ENCODE measurements at places on chromosomes 7 and 10.

- no peaks in the 10 kb centered on the region for H3K27me3 ChIP-seq
- no peak overlapping the region for H3K27ac ChIP-seq
- DNase-seq: no peak
- peaks cover 2% of the 10 kb centered on the region for H3K36me3 ChIP-seq
- H3K4me1 ChIP-seq: no peaks in the 10 kb centered on the region
Measured at GRCh38 chr10:45440511-45441062, 66.6 kb downstream of the ALOX5 start.

GRCh38 chr7:122528879-122529481 lies 169.9 kb downstream of the RNF133 start:
- no peak overlapping the region for H3K4me3 ChIP-seq
- H3K4me1 ChIP-seq: no peaks in the 10 kb centered on the region
- H3K27me3 ChIP-seq: no peaks in the 10 kb centered on the region
- H3K36me3 ChIP-seq: no peaks in the 10 kb centered on the region

GRCh38 chr7:143257501-143257900 lies 5.7 kb upstream of the GSTK1 start:
- no peak overlapping the region for H3K27ac ChIP-seq
- no peaks in the 10 kb centered on the region for H3K27me3 ChIP-seq
- H3K36me3 ChIP-seq: peaks cover under 1% of the 10 kb centered on the region
- no peak for DNase-seq
- no peak overlapping the region for H3K4me3 ChIP-seq

DNA sequence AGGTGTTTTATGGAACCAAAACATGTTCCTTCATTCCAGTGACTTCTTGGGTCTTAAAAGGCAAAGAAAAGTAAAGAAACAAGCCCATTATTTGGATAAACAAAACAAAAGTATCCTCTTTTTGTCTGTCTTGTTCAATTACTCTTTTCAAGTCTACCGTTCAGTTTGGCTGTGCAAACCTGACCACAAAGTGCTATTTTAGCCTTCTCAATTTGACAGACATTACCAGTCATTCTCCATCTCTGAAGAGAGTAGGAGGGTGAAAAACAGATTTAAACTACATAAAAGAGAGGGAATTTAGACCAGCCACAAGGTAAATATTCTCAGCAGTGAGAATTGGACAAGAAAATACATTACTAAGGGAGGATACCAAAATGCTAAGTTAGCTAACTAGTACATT lies 145.2 kb downstream of the GRM3 start:
- DNase-seq: no peak
- H3K27me3 ChIP-seq: no peaks in the 10 kb centered on the region
- no peak overlapping the region for H3K4me3 ChIP-seq
- no peaks in the 10 kb centered on the region for H3K4me1 ChIP-seq
- H3K36me3 ChIP-seq: no peaks in the 10 kb centered on the region
- no peak overlapping the region for H3K27ac ChIP-seq

DNA sequence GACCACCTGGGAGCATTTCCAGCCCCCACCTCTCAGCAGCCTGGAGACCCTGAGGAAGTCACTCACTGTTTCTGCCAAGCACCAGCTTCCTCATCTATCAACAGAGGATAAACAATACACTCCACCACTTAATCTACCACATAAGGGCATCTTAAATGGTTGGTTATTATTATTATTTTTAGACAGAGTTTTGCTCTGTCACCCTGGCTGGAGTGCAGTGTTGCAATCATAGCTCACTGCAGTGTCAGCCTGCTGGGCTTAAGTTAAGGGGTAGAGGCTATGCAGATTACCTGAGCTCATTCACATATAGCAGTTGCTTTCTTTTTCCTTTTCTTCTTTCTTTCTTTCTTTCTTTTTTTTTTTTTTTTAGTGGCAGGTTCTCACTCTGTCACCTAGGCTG lies 59.5 kb upstream of the ELN start:
- no peak overlapping the region for H3K4me3 ChIP-seq
- peaks cover under 1% of the 10 kb centered on the region for H3K36me3 ChIP-seq
- no peak for DNase-seq
- no peaks in the 10 kb centered on the region for H3K4me1 ChIP-seq

DNA sequence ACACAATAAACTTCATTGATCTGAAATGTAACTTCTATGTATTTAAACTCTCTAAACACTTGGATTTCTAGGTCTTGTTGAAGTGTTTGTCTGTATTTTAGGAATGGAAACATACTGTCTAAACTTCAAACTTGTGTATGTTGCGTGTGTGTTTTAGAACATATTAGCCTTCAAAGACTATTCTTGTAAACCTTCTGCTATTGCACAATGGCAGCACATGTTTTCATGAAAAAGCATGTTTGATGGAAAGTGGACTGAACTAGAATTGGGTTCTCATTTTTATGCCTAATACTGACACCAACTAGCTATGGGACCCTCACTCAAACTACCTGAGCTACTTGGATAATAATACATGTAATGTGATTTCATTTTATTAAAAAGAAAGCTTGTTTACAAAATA lies 592.6 kb downstream of the IPMK start:
- H3K27ac ChIP-seq: no peak overlapping the region
- H3K27me3 ChIP-seq: no peaks in the 10 kb centered on the region
- DNase-seq: no peak
- no peak overlapping the region for H3K4me3 ChIP-seq
- no peaks in the 10 kb centered on the region for H3K4me1 ChIP-seq
- H3K36me3 ChIP-seq: no peaks in the 10 kb centered on the region

DNA sequence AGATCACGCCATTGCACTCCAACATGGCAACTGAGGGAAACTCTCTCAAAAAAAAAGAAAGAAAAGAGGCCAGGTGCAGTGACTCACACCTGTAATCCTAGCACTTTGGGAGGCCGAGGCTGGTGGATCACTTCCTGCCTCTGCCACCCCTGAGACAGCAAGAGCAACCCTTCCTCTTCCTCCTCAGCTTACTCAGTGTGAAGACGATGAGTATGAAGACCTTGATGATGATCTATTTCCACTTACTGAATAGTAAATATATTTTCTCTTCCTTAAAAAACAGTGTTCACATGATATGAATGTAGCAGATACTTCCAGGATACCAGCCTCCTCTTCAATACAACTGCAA lies 2.1 kb upstream of the ZKSCAN1 start:
- no peaks in the 10 kb centered on the region for H3K27me3 ChIP-seq
- peaks cover 24% of the 10 kb centered on the region for H3K4me1 ChIP-seq
- no peak overlapping the region for H3K27ac ChIP-seq
- DNase-seq: no peak
- peaks cover 3% of the 10 kb centered on the region for H3K36me3 ChIP-seq

DNA sequence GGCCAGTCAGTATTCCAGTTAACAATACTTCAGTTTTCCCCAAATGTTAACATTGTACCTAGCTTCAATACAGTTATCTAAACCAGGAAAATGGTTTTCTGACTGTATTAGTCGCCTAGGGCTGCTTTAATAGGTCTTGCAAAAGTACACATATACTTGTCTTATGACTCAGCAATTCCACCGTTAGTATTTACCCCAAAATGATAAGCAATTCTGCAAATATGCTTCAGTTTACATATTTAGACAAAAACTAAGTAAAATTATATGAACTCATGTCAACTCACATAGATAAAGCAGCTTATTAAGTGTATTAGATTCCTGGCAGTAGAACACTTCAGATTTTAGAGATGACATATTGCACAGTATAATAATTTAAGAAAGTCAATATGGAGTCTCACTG lies 363.3 kb downstream of the ARL4A start:
- no peaks in the 10 kb centered on the region for H3K36me3 ChIP-seq
- H3K4me3 ChIP-seq: no peak overlapping the region
- H3K27me3 ChIP-seq: no peaks in the 10 kb centered on the region

DNA sequence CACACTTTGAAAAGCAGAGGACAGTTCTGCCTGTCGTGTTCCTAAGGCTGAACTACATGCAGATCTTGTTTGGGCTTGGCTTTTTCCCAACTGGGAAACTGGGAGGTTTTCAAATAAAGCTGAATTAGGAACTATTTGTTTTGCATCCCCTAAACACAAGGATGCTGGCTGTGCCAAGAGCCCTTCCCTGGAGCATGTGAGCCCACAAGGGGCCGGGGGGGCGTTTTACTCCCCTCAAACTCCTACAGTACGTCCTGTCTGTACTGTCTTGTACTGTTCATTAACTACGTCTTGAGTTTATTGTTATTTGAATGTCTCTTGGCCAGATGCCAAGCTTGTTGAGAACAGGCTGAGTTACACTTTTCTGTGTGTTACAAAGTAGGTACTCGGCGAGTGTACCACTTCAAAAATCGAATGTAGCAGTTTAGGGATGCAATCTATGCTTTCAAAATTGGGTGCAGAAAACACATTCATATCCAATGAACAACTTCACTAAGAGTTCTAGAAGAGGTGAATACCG lies 94.9 kb downstream of the GFRA1 start:
- no peaks in the 10 kb centered on the region for H3K27me3 ChIP-seq
- no peak overlapping the region for H3K4me3 ChIP-seq
- H3K4me1 ChIP-seq: peaks cover 2% of the 10 kb centered on the region
- H3K36me3 ChIP-seq: no peaks in the 10 kb centered on the region

DNA sequence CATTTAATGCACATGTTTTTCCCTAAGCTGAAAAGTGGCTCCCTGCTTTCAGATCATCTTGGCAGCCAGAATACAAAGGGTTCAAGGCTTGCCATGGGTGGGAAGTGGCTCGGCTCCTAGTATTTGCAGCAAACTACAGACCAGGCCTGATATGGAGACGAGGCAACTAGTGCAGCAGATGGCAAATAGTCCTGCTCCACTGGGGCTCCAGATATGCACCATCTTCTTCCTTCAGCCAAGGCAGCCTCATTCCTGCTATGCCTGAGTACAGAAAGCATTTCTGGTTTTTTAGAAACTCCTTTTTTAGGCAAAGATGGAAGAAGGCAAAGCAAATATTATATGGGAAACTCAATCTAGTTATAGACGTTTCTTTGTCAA lies 23.9 kb downstream of the LRRC4 start:
- H3K4me3 ChIP-seq: no peak overlapping the region
- no peaks in the 10 kb centered on the region for H3K36me3 ChIP-seq
- no peaks in the 10 kb centered on the region for H3K27me3 ChIP-seq
- H3K4me1 ChIP-seq: peaks cover 42% of the 10 kb centered on the region

GRCh38 chr10:104026762-104027161 lies 58.9 kb downstream of the COL17A1 start:
- no peak overlapping the region for H3K27ac ChIP-seq
- H3K4me1 ChIP-seq: no peaks in the 10 kb centered on the region
- DNase-seq: no peak
- H3K4me3 ChIP-seq: no peak overlapping the region

DNA sequence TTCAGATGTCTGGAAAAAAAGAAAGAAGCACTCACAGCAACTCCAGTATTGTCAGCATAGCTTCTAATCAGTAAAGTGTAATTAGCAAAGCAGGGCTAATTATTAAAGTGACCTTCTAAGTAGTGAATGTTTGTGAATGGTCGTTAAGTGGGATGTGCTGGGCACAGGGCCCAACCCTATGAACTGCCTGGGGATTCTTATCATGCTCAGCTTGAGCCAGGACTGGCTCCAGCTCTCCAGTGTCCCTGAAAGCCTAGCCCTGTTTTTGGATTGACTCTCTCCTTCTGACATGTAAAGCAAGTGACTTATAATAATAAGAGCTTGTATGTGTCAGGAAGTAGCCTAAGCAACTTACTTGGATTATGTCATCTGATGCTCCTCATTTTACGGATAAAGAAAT lies 9.5 kb upstream of the TBX20 start:
- no peak for DNase-seq
- H3K4me1 ChIP-seq: peaks cover under 1% of the 10 kb centered on the region
- no peak overlapping the region for H3K27ac ChIP-seq
- H3K4me3 ChIP-seq: no peak overlapping the region
- H3K27me3 ChIP-seq: peaks cover 76% of the 10 kb centered on the region

- no peak overlapping the region for H3K4me3 ChIP-seq
- no peak overlapping the region for H3K27ac ChIP-seq
- no peak for DNase-seq
- peaks cover 15% of the 10 kb centered on the region for H3K36me3 ChIP-seq
- no peaks in the 10 kb centered on the region for H3K27me3 ChIP-seq
Measured at GRCh38 chr10:122387572-122387971, 13.1 kb downstream of the PLEKHA1 start.

DNA sequence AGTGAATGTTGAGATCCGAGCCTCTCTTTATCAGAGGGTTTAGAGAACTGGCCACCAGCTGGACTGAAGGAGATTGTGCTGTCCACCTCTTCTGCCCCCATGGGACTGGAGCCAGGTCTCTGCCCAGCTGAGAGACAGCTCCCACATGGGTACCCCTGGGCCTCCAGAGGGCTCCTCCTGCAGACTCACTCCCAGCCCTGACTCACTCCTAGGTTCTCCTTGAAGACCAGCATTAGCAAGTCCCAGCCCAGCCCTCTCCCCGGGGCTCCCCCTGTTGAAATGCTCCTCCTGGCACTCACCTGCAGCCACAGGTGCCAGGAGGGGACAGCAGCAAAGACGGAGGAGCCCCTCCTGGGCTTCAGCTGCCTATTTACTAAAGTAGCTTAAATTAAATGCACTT lies 126.9 kb downstream of the CXCL12 start:
- no peaks in the 10 kb centered on the region for H3K36me3 ChIP-seq
- H3K4me3 ChIP-seq: no peak overlapping the region
- no peak overlapping the region for H3K27ac ChIP-seq
- DNase-seq: no peak

- H3K27me3 ChIP-seq: peaks cover 28% of the 10 kb centered on the region
- H3K36me3 ChIP-seq: no peaks in the 10 kb centered on the region
- no peak overlapping the region for H3K4me3 ChIP-seq
- H3K27ac ChIP-seq: no peak overlapping the region
- no peak for DNase-seq
Measured at GRCh38 chr7:33731912-33732311, 173.4 kb upstream of the BMPER start.

- H3K4me1 ChIP-seq: no peaks in the 10 kb centered on the region
- no peaks in the 10 kb centered on the region for H3K27me3 ChIP-seq
- H3K4me3 ChIP-seq: no peak overlapping the region
- DNase-seq: no peak
- H3K36me3 ChIP-seq: no peaks in the 10 kb centered on the region
Measured at GRCh38 chr7:137454767-137455166, 111.2 kb upstream of the PTN start.

GRCh38 chr10:110274072-110274627 lies 30.6 kb downstream of the SMNDC1 start:
- H3K36me3 ChIP-seq: no peaks in the 10 kb centered on the region
- peaks cover 25% of the 10 kb centered on the region for H3K4me1 ChIP-seq
- no peak overlapping the region for H3K4me3 ChIP-seq
- H3K27ac ChIP-seq: no peak overlapping the region
- DNase-seq: no peak

- no peak overlapping the region for H3K27ac ChIP-seq
- no peak for DNase-seq
- no peaks in the 10 kb centered on the region for H3K27me3 ChIP-seq
- H3K4me3 ChIP-seq: no peak overlapping the region
Measured at GRCh38 chr7:69177461-69177861, 420.8 kb upstream of the AUTS2 start.
